ENCODE measurements at places on chromosomes 11 and 22.

DNA sequence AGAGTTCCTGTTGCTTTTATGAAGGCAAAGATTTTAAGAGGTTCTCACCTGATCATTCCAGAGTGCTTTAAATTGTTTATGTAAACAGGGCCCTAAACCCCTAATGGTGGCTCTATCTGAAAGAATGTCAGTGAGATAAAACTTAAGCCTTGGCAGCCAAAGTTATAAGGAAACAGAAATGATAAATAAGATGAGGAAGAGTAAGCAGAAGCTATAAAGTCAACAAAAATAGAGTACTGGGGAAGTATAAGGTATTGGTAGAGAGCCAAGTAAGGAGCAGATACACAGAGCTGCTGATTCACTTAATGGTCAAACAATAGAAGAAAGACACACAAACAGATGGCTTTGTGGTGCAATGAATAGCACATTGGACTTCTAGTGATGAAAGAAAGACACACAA lies 37.9 kb downstream of the TMPRSS5 start:
- H3K27ac ChIP-seq = no peak overlapping the region
- no peaks in the 10 kb centered on the region for H3K4me1 ChIP-seq
- peaks cover 24% of the 10 kb centered on the region for H3K27me3 ChIP-seq
- H3K36me3 ChIP-seq = no peaks in the 10 kb centered on the region

DNA sequence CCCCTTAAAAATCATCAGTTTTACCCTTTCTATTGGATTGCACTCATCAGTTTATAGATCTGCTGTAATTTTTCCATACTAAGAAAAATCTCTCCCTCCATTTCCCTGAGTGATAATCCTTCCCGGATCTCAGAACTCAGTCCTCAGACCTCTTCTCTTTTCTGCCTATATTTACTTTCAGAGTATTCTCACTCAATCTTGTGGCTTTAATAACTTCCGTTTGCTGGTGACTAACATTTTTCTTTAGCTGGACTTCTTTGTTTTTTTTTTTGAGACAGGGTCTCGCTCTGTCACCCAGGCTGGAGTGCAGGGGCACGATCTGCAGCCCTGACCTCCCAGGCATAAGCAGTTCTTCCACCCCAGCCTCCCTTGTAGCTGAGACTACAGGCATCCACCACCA lies 10.4 kb downstream of the ATXN10 start:
- no peak overlapping the region for H3K27ac ChIP-seq
- no peaks in the 10 kb centered on the region for H3K36me3 ChIP-seq
- no peaks in the 10 kb centered on the region for H3K27me3 ChIP-seq
- DNase-seq = no peak

DNA sequence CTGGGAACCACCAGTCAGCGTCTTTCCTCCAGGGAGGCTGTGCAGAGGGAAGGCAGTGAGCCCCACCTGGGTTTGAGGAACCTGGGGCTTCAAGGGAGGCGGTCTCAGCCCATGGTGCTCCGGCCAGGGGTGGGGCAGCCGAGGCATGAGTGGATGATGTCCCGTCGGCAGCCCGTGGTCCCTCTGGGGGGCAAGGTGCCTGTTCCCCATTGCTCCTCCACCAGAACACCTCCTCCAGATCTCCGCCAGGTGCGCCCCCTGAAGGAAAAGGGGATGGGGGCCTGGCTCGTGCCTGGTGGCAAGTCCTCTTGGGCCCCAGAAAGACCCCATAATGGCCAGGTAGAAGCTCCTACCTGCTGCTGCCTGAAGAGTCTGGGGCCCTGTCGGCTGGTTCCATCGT lies 94.1 kb downstream of the KCNQ1 start:
- H3K27me3 ChIP-seq = no peaks in the 10 kb centered on the region
- H3K27ac ChIP-seq = no peak overlapping the region
- no peaks in the 10 kb centered on the region for H3K36me3 ChIP-seq
- no peak for DNase-seq

- DNase-seq = no peak
- H3K27ac ChIP-seq = no peak overlapping the region
- peaks cover 2% of the 10 kb centered on the region for H3K36me3 ChIP-seq
- peaks cover 35% of the 10 kb centered on the region for H3K4me1 ChIP-seq
- H3K4me3 ChIP-seq = no peak overlapping the region
These were observed 28.7 kb downstream of the SDHD start for GRCh38 chr11:112115386-112115785.

- no peak for DNase-seq
- no peak overlapping the region for H3K27ac ChIP-seq
- H3K36me3 ChIP-seq = no peaks in the 10 kb centered on the region
- no peaks in the 10 kb centered on the region for H3K4me1 ChIP-seq
- peaks cover 16% of the 10 kb centered on the region for H3K27me3 ChIP-seq
These were observed 43.1 kb upstream of the AMOTL1 start for GRCh38 chr11:94725097-94725496.

- no peaks in the 10 kb centered on the region for H3K27me3 ChIP-seq
- H3K4me3 ChIP-seq = no peak overlapping the region
- H3K36me3 ChIP-seq = no peaks in the 10 kb centered on the region
- DNase-seq = no peak
- no peak overlapping the region for H3K27ac ChIP-seq
- peaks cover 42% of the 10 kb centered on the region for H3K4me1 ChIP-seq
These were observed 83.7 kb downstream of the KCNQ1 start for GRCh38 chr11:2528301-2529050.
